ENCODE measurements at places on chromosomes 5 and 9. TPM values are rescaled to one million over a fixed set of nuclear protein-coding genes. Genes with fewer than 3 reads are reported as not detected.

The GABRA6 gene
- not detected for total RNA-seq

The TMC1 gene
- total RNA-seq = 0.39 TPM

The CER1 gene
- total RNA-seq = not detected

The BHMT2 gene
- total RNA-seq = 14.9 TPM

The C1QTNF3 gene
- total RNA-seq = 2.9 TPM

The COL5A1 gene
- 401 TPM for total RNA-seq

The ALAD gene
- 21.3 TPM for total RNA-seq

The NR4A3 gene
- total RNA-seq = 2.2 TPM

The TCF7 gene
- 1.8 TPM for total RNA-seq

The PCDHGA6 gene
- total RNA-seq = 7.8 TPM

The LRRC70 gene
- 1.4 TPM for total RNA-seq

The CERCAM gene
- total RNA-seq = 110 TPM

The ORM2 gene
- total RNA-seq = not detected

The PPP3R2 gene
- not detected for total RNA-seq

The PCDHA6 gene
- total RNA-seq = 0.52 TPM

The TRIM32 gene
- total RNA-seq = 31.1 TPM

The ADAMTS6 gene
- total RNA-seq = 165 TPM

The FOXD4 gene
- total RNA-seq = 0.43 TPM

The RBM22 gene
- 36.6 TPM for total RNA-seq

The AGXT2 gene
- total RNA-seq = not detected

The LHX3 gene
- not detected for total RNA-seq

The RNF183 gene
- total RNA-seq = not detected

The ISL1 gene
- total RNA-seq = not detected

The DDX4 gene
- not detected for total RNA-seq

The PFN3 gene
- not detected for total RNA-seq

The INVS gene
- 34.3 TPM for total RNA-seq

The TAS2R1 gene
- not detected for total RNA-seq

The C9orf78 gene
- 38.0 TPM for total RNA-seq

The ANXA2R gene
- 4.4 TPM for total RNA-seq
